Stimulated activated CD4-positive, alpha-beta T cell treated with anti-CD3 and anti-CD28 coated beads, Interleukin-4, amount 100 ng/mL, for 48 hours (primary cell): ENCODE measurements at places on chromosomes 5 and 9.
A peak's percentile ranks its signal among the peaks of the same experiment; 100 is the strongest.

GRCh38 chr5:132386644-132387286 is 17.3 kb downstream of the SLC22A5 start:
- DNase-seq = peak; percentile 55

GRCh38 chr9:110753731-110754231 is 85.2 kb downstream of the MUSK start:
- DNase-seq = no peak

- DNase-seq = no peak
These were observed 125.9 kb downstream of the CEP120 start for GRCh38 chr5:123297198-123297831.

- DNase-seq = no peak
These were observed 93.6 kb upstream of the RANBP3L start for GRCh38 chr5:36395260-36395659.

- no peak for DNase-seq
These were observed 184.7 kb upstream of the PPP1R26 start for GRCh38 chr9:135294836-135295235.

DNA sequence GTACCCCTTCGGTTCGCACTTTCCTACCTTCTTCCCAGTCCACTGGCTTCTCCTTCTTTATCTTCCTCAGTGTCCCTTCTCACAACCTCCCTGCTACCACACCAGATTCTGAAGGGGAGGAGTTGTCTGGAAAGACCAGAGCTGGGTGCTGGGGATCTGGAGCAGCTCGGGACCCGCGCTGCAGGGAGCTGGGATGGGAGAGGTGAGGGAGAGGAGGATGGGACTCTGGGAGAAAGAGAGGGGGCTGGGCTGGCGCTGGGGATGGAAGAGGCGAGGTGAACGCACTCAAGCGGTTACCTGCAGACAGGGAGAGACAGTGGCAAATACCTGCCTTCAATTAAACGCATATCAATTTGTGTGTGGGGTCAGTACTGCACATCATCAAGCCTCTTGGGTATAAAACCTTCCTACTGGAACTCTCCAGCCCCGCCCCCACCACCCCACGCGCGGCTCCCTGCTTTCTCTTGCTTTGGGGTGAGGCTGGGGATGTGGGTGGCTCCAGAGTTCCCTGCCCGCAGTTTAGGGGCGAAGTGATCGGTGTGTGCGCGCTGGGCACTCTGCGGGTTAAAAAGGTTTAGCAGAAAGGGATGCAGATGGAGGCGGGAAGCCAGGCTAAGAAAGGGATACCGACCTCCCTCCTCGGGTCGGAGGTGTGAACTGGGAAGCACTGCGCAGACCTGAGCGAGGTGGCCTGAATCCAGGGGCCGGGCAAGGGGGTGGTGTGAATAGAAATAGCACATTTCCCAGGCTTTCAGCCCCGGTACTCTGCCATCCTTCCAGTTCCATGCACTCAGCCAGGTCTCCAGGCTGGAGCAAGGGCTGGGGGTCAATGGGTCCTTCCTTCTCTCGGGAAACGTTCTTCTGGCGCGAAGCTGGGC is 977 bp upstream of the PAM start:
- no peak for DNase-seq
